ENCODE measurements at places on chromosomes 7 and 10. TPM values are rescaled to one million over a fixed set of nuclear protein-coding genes. Genes with fewer than 3 reads are reported as not detected.

SHTN1 gene
- polyA plus RNA-seq, result 2.9 TPM

TEX47 gene
- polyA plus RNA-seq, result not detected

WNT16 gene
- not detected for polyA plus RNA-seq

ZNF746 gene
- polyA plus RNA-seq, result 11.8 TPM

CHAT gene
- polyA plus RNA-seq, result 0.14 TPM
